A673 (cell line): ENCODE measurements at places on chromosomes 3 and 15.

GRCh38 chr3:38687321-38687720, 37.8 kb upstream of the SCN5A start:
- no peak overlapping the region for H3K4me3 ChIP-seq
- DNase-seq: no peak
- no peaks in the 10 kb centered on the region for H3K4me1 ChIP-seq
- H3K36me3 ChIP-seq: no peaks in the 10 kb centered on the region

GRCh38 chr15:31172606-31173005, 71.1 kb upstream of the TRPM1 start:
- no peaks in the 10 kb centered on the region for H3K36me3 ChIP-seq
- no peak overlapping the region for H3K27ac ChIP-seq
- H3K4me1 ChIP-seq: no peaks in the 10 kb centered on the region
- H3K4me3 ChIP-seq: no peak overlapping the region
- DNase-seq: no peak
- no peaks in the 10 kb centered on the region for H3K27me3 ChIP-seq

- no peak overlapping the region for H3K4me3 ChIP-seq
- DNase-seq: no peak
- H3K36me3 ChIP-seq: no peaks in the 10 kb centered on the region
- H3K4me1 ChIP-seq: no peaks in the 10 kb centered on the region
- H3K27me3 ChIP-seq: no peaks in the 10 kb centered on the region
Measured at GRCh38 chr3:54746722-54747121, 181.1 kb downstream of the LRTM1 start.

DNA sequence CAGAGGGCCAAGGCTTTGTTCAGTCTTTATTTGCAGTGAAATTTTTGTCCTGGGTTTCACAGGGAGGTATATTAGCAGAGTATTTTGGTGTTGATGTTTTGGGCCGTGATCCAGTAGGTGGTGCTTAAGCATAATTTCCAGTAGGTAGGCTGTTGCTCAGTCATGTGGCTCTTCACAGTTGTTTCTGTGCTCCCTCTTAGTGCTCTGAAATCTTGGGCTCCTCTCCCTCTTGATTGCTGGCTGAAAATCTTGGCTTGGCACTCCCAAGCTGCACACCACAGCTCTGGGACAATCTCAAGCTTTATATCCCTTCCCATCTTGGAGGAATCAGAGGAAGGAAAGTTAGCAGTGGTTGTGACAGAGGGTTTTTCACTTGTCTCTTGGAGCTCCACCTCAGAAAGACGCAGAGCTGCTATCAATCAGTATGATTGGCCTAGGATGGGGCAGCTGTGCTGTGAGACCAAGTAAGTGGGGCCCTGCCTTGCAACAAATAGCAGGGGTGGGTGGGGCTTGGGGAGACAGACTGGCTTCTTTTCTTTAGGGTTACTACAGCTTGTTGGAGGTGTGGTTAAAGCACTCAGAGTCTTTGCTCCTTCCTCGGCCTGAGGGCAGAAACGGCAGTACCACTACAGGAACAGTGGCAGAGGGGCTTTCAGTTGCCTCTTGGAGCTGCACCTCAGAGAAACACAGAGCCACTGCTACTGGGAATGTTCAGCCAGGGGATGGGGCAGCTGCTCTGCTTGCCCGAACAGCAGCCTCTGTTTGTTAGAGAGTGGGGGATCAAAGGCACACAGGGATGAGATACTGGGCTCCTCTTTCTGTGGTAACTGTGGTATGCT, 627.0 kb downstream of the SI start:
- no peak for DNase-seq
- H3K36me3 ChIP-seq: no peaks in the 10 kb centered on the region
- H3K4me1 ChIP-seq: no peaks in the 10 kb centered on the region
- no peak overlapping the region for H3K4me3 ChIP-seq
- no peak overlapping the region for H3K27ac ChIP-seq

GRCh38 chr3:179196098-179196497, 47.9 kb downstream of the PIK3CA start:
- DNase-seq: peak; percentile 14
- no peak overlapping the region for H3K27ac ChIP-seq
- no peaks in the 10 kb centered on the region for H3K27me3 ChIP-seq
- no peaks in the 10 kb centered on the region for H3K4me1 ChIP-seq

GRCh38 chr3:53534676-53535400, 40.4 kb downstream of the CACNA1D start:
- H3K27ac ChIP-seq: no peak overlapping the region
- H3K27me3 ChIP-seq: no peaks in the 10 kb centered on the region
- H3K4me1 ChIP-seq: no peaks in the 10 kb centered on the region
- peak; percentile 1 for DNase-seq
- H3K36me3 ChIP-seq: no peaks in the 10 kb centered on the region
- no peak overlapping the region for H3K4me3 ChIP-seq
